Immature natural killer cell (primary cell): ENCODE measurements at places on chromosomes 3 and 15.

DNA sequence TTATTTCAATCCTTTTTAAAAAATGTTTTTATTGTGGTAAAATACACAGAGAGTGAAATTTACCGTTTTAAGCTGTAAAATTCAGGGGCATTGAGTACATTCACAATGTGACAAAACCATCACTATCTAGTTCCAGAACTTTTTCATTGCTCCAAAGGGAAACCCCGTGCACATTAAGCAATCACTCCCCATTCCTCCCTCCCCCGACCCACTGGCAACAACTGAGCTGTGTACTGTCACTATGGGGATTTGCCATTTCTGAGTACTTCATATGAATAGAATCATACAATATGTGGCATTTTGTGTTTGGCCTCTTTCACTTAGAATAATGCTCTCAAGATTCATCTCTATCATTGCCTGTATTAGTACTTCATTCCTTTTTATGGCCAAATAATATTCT, 45.5 kb upstream of the BOC start:
- DNase-seq, result no peak
- no peaks in the 10 kb centered on the region for H3K4me1 ChIP-seq
- no peak overlapping the region for H3K4me3 ChIP-seq

- H3K4me1 ChIP-seq, result peaks cover 22% of the 10 kb centered on the region
- peaks cover 8% of the 10 kb centered on the region for H3K27me3 ChIP-seq
- peaks cover 8% of the 10 kb centered on the region for H3K36me3 ChIP-seq
- no peak for DNase-seq
- no peak overlapping the region for H3K4me3 ChIP-seq
Measured at GRCh38 chr3:49278548-49278947, 1.5 kb upstream of the C3orf62 start.

GRCh38 chr3:157958457-157958856, 147.8 kb downstream of the SHOX2 start:
- no peaks in the 10 kb centered on the region for H3K36me3 ChIP-seq
- no peak overlapping the region for H3K4me3 ChIP-seq
- no peak for DNase-seq

GRCh38 chr15:68364028-68364659, 67.8 kb downstream of the ITGA11 start:
- H3K4me3 ChIP-seq, result no peak overlapping the region
- no peak overlapping the region for H3K27ac ChIP-seq
- no peak for DNase-seq
- H3K4me1 ChIP-seq, result no peaks in the 10 kb centered on the region

DNA sequence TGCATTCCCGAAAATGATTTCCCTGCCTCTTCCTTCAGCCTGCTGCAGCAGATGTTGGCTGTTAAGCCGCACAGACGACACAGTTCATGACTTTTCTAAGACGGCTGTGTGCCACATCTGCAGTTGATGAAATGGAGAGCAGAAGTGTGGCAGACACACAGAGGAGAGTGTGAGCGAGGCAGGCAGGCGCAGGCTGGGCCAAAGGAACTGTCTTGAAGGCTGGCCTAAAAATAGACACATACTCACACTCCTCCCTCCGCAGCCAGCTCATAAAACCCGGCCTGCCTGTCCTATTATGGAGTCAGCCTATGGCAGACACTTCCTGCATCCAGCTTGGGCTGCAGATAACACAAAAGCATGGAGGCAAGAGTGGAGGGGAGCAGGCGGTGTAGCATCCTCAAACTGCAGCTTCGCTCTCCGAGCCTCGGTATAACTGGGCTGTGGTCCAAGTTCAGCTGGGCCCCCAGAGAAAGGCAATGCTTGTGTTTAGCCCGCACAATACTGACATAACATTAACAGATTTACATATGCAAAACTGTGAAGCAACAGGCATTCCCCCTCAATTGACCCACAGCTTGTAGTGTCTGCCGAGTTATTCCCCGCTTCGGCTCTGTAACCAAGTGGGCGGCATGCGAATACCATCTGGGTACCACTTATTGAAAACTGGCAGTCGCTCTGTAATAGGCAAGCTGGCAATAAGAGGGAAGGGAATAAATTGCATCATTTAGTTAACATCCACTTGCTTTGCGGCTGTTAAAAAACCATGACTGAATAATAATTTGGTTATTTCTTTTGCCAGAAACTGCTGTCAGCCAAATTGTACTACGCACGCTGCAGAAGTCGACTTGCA, 40.8 kb downstream of the FOXP1 start:
- peaks cover 19% of the 10 kb centered on the region for H3K4me1 ChIP-seq
- no peaks in the 10 kb centered on the region for H3K36me3 ChIP-seq
- no peaks in the 10 kb centered on the region for H3K27me3 ChIP-seq
- DNase-seq, result no peak

DNA sequence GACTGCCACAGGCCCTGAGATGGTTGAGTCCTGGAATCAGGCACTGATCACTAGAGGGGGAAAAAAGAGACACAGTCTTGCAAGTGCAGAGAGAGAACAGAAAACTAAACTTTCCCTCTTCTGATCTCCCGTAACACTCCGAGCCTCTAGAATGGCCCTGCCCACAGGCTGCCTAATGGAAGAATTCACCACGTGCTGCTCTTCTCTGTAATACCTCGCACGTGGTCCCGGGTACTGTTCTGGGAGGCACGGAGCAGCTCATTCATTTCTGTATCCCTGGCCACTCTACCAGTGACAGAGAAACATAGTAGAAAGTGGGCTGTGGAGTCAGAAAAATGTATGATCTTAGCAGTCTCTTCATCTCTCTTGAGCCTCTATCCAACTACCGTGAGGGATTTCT, 30.4 kb downstream of the VGLL4 start:
- H3K4me3 ChIP-seq, result no peak overlapping the region
- H3K4me1 ChIP-seq, result peaks cover 97% of the 10 kb centered on the region
- H3K36me3 ChIP-seq, result no peaks in the 10 kb centered on the region
- peaks cover 1% of the 10 kb centered on the region for H3K27me3 ChIP-seq

DNA sequence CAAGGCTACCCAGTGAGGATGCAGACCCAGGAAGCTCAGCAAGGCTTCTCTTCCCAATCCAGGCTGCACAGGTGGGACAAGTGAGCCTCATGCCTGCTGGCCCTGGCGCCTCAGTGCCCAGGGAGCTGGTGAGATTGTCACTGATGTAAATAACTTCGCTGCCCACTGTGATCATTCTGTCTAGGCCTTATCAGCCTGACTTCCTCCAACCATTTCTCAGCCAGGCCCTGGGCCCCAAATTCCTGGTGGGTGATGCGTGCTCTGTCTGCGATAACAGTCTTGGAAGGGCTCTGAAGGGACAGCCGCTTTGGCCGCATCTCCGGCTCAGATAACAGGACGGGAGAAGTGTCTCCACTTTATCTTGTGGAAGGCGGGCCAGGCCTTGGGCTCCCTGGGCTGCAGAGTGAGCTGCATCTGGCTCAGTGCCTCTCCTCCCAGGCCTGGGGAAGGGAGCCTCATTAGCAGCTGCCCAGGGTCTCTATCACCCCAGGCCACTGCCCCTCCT, 2.2 kb upstream of the FBLN2 start:
- DNase-seq, result no peak
- H3K4me1 ChIP-seq, result peaks cover 12% of the 10 kb centered on the region
- H3K36me3 ChIP-seq, result no peaks in the 10 kb centered on the region

DNA sequence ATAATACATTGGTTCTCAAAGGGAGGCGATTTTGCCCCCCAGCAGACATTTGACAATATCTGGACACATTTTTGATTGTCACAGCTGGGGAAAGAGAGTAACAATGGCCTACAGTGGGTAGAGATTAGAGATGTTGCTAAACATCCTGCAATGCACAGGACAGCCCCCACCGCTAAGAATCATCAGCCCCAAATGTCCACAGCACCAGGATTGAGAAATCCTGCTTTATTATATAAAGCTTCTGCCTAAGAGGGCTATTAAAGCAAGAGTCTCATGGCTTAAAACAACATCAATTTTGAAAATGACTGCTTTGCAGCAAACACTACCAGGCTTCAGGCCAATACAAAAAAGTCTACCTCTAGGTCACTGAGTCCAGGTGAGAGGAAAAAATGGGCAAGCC, 68.2 kb downstream of the NTRK3 start:
- peaks cover 4% of the 10 kb centered on the region for H3K27me3 ChIP-seq
- no peaks in the 10 kb centered on the region for H3K4me1 ChIP-seq
- no peak overlapping the region for H3K4me3 ChIP-seq
- DNase-seq, result no peak

- H3K27ac ChIP-seq, result no peak overlapping the region
- H3K4me1 ChIP-seq, result peaks cover 5% of the 10 kb centered on the region
- no peak for DNase-seq
- H3K4me3 ChIP-seq, result no peak overlapping the region
- H3K27me3 ChIP-seq, result peaks cover 3% of the 10 kb centered on the region
Measured at GRCh38 chr15:100118546-100118945, 223.2 kb downstream of the ADAMTS17 start.

GRCh38 chr3:14343338-14344112, 58.9 kb upstream of the SLC6A6 start:
- H3K27ac ChIP-seq, result no peak overlapping the region
- H3K27me3 ChIP-seq, result peaks cover 1% of the 10 kb centered on the region
- no peaks in the 10 kb centered on the region for H3K36me3 ChIP-seq
- H3K4me3 ChIP-seq, result no peak overlapping the region

DNA sequence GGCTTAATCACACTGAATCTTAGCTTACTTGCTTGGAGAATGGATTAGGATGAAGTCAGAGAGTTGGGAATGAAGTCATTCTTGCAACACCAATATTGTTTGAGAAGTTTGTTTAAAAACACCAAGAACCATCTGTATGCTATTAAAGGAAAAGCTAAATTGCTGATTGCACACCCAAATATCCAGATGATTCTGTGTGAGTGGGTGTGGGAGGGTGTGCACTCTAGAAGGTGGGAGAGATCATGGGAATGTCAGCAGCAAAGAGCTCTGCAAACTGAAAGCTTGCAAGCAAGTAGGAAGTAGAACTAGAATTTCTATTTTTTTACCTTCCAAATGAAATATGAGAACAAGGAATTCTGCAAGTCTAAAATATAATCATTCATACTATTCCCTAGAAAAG, 364.9 kb downstream of the NR2F2 start:
- H3K4me3 ChIP-seq, result no peak overlapping the region
- H3K36me3 ChIP-seq, result no peaks in the 10 kb centered on the region
- H3K27ac ChIP-seq, result no peak overlapping the region

DNA sequence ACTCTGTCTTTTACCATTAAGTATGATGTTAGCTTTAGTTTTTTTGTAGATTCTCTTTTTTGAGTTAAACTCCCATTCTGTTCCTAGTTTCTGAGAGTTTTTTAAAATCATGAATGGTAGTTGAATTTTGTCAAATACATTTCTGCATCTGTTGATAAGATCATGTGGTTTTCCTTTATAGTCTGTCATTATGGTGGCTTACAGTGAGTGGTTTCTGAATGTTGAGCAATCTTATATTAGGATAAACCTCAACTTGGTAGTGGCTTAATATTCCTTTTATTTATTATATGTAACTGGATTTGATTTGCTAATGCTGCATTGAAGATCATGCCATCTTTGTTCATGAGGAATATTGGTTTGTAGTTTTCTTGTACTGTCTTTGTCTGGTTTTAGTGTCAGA, 34.8 kb downstream of the NEO1 start:
- no peaks in the 10 kb centered on the region for H3K36me3 ChIP-seq
- H3K4me1 ChIP-seq, result peaks cover 8% of the 10 kb centered on the region

DNA sequence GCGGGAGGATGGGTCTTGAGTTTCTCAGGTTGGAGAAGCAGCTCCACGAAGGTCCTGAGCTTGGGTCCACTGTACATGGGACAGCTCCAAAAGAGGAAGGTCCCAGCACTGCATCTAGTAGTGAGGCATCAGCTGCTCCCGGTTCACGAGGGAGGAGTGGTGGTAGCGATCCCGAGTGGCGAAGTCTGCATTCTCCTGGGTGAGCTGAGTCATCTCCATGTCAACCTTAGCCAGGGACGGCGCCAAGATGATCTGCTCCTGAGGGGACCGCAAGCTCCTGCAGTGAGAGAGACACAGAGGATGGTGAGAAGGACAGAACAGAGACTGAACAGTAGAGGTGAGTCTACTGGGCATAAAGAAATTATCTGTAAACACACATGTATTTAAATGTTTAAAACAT, 28.0 kb upstream of the HEG1 start:
- no peak for DNase-seq
- no peaks in the 10 kb centered on the region for H3K36me3 ChIP-seq
- no peak overlapping the region for H3K27ac ChIP-seq
- H3K27me3 ChIP-seq, result no peaks in the 10 kb centered on the region

GRCh38 chr3:126568776-126569342, 10.1 kb upstream of the C3orf22 start:
- no peaks in the 10 kb centered on the region for H3K36me3 ChIP-seq
- H3K4me3 ChIP-seq, result no peak overlapping the region
- H3K27ac ChIP-seq, result no peak overlapping the region
- no peak for DNase-seq
- no peaks in the 10 kb centered on the region for H3K4me1 ChIP-seq

- peaks cover 13% of the 10 kb centered on the region for H3K4me1 ChIP-seq
- no peak for DNase-seq
- peak overlapping the region; percentile 2 for H3K27ac ChIP-seq
- H3K4me3 ChIP-seq, result no peak overlapping the region
- no peaks in the 10 kb centered on the region for H3K27me3 ChIP-seq
- H3K36me3 ChIP-seq, result peaks cover 46% of the 10 kb centered on the region
Measured at GRCh38 chr3:33030246-33030645, 66.7 kb downstream of the GLB1 start.
